ENCODE measurements at places on chromosomes 7 and 10.

DNA sequence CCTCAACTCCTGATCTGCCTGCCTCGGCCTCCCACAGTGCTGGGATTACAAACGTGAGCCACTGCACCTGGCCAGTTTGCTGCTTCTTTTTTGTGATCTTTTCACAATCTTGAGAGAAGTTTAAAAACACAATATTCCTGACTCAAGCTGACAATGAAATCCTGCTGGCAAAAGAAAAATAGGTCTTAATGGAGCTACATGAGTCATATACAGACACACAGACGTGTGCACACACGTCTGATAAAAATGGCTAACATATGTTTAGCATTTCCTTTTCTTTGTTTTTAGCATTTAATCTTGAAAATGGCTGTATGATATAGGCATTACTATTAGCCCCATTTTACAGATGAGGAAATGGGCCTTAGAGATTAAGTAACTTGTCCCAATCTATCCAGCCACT is 29.4 kb upstream of the RAB18 start:
- DNase-seq = no peak

- DNase-seq = no peak
Measured at GRCh38 chr7:47381134-47381495, 200.8 kb downstream of the TNS3 start.

DNA sequence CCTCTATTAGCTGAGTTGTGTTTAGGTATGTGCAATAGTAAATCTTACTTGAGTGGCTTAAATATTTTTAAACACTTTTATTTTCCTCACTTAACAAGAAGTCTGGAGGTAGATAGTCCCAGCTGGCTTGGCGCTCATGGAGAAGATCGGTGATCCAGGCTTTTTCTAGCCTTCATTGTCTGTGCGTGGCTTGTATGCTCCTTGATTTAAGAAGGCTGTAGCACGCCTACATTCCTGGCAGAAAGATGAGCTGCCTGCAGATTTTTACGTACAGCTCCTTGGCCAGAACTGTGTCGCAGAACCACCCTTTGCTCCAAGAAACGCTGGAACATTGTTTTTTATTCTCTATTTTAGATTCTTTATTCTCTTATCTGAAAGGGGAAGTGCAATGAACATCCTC is 284.1 kb downstream of the KIF20B start:
- no peak for DNase-seq

DNA sequence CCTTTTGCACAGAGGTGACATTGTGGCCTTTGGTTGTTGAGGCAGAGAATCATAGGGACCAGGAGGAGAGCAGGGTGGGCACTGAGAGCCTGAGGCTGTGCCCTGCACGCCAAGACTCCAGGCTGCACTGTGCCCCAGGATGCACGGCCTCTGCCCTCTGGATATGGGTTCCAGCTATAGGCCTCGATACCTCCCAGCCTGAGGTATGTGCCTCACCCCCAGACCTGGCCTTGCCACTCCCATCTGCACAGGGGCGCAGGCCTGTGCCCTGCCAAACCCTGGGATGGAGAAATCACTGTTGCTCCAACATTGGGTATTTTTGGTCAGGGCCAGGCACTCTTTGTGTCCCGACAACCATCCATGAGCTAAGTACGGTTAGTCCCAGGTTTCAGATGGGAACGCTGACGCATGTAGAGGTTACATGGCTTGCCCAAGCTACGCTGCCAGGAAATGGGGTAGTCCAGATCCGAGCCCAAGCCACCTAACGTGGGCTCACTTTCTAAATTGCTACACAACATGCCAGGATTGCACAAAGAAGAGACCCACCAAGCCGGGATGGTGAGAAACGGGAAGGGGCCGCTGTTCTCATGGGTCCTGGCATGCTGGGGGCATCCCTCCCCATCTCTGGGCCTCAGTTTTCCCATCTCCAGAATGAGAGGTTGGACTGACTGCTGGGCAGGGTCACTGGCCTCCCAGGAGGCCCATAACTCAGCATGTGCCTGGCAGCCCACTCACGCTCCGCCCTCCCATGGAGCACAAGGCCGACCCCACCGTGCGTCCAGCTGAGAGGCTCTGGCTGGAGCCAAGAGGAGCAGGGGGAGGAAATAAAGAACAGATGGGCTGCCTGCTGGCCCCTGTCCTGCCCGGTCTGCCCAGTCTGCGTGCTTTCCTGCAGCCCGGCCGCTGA is 44.2 kb downstream of the ZCCHC24 start:
- DNase-seq = no peak

- DNase-seq = peak; percentile 30
Measured at GRCh38 chr7:113698556-113699220, 220.1 kb downstream of the PPP1R3A start.

DNA sequence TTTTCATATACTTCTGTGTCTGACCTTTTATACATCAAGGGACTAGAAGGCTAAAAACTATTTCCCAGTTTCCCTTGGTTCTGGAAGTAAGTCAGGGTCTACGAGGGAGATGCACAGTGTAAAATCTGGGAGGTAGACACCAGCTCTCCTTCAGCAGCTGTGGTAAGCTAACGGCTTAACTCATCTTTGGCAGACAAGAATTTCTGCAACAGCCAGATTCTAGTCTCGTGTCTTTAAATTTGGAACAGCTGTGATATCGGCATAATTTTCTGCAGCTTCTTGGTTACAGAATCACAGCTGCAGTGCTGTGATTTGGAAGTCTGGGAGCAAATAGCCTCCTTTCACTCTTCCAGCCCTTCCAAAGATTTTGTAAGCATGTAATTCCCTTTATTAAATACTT is 37.4 kb upstream of the ABCB4 start:
- DNase-seq = no peak

GRCh38 chr10:46050941-46051623 is 5.0 kb upstream of the MSMB start:
- DNase-seq = no peak

GRCh38 chr7:38129579-38129978 is 48.5 kb upstream of the STARD3NL start:
- no peak for DNase-seq

DNA sequence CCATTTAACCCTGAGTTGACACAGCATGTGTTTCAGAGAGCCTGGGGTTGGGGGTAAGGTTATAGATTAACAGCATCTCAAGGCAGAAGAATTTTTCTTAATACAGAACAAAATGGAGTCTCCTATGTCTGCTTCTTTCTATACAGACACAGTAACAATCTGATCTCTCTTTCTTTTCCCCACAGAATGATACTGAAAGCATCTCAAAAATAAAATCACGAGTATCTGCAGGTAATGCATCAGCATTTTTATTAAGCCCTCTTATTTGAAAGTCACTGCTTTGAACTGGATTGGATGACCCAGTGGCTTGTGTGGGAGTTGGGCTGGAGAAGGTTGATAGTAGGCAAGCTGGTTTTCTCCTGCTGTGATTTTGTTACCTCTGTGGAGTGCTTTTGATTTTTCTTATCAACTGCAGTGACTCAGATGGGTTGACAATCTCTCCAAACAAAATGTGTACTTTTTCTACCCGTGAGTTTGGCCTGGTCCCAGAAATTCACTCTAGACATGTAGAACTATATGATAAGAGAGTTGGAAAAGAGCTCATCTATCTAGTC is 253.5 kb upstream of the PRKCQ start:
- DNase-seq = no peak

DNA sequence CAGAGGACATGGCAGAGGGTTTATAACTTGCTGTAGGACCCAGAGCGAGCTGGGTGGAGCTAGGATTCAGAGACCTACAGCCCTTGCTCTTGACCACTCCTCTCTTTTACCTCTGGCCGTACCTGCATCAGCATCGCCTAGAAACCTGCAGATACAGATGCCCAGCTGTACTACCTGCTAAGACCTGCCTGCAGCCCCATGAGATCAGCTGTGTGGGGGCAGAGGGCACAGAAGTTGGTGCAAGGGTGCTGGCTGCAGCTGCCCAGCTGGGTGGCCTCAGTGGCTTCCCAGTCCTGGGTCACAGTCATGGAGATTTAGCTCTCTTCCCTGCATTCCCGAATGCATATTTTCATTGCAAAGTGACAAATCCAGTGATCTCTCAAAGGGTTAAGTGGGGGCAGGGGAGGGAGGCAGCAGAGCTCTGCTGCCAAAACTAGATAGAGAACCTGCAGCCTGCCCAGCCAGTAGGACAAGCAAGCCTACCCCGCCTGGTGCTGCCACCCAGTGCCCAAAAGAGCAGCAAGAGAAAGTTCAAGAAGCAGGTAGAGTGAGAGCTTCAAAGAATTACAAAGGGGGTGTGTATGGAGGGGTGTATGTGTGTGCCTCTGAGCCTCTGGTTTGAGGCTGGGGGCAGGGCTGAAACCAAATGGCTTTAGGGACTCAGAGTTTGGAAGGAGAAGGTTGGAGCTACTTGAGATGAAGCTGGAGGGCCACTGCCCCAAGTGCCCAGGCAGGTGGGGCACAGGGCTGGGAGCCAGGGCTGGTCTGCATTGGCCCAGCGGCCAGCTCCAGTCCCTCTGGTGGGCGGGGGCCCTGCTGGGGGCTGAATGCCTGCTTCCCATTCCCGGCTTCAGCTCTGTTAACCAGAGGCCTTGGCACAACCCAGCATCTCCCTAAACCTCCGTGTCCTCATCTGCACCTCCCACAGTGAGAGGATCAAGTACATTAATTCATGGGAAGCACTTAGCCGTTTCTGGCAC is 6.9 kb downstream of the FAM241B start:
- no peak for DNase-seq

- no peak for DNase-seq
Measured at GRCh38 chr10:34520084-34520483, 295.0 kb downstream of the PARD3 start.

- no peak for DNase-seq
Measured at GRCh38 chr10:60910543-60910942, 33.4 kb downstream of the RHOBTB1 start.

DNA sequence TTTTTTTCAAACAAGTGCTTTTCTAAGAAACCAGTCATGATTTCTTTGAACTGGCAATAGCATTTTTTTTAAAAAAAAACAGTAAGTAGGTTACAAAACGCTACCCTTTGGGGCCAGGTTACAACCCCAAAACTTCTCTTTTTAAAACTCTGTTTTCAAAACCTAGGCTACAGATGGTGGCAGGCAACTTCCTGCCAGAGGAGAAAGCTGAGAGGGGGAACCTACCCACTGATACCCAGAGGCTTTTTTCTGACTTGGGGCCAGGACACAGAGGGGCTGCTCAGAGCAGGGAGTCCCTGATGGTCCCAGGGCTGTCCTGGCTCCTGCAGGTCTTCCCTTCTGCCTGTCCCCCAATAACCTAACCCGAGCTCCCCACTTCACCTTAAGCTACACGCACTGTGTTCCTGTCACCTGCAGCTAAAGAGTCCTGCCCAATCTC is 6.9 kb downstream of the STN1 start:
- DNase-seq = no peak

- peak; percentile 35 for DNase-seq
Measured at GRCh38 chr10:100338434-100339036, 8.5 kb upstream of the SCD start.

GRCh38 chr10:1396297-1396635 is 340.1 kb downstream of the WDR37 start:
- no peak for DNase-seq

GRCh38 chr10:59829601-59830000 is 76.3 kb upstream of the MRLN start:
- DNase-seq = no peak

- no peak for DNase-seq
Measured at GRCh38 chr10:22047812-22048211, 44.3 kb upstream of the DNAJC1 start.

- no peak for DNase-seq
Measured at GRCh38 chr10:128087146-128087883, 38.9 kb downstream of the MKI67 start.

- no peak for DNase-seq
Measured at GRCh38 chr7:47542051-47542450, 39.9 kb downstream of the TNS3 start.

GRCh38 chr10:132972149-132972985 is 30.0 kb upstream of the CFAP46 start:
- DNase-seq = no peak

DNA sequence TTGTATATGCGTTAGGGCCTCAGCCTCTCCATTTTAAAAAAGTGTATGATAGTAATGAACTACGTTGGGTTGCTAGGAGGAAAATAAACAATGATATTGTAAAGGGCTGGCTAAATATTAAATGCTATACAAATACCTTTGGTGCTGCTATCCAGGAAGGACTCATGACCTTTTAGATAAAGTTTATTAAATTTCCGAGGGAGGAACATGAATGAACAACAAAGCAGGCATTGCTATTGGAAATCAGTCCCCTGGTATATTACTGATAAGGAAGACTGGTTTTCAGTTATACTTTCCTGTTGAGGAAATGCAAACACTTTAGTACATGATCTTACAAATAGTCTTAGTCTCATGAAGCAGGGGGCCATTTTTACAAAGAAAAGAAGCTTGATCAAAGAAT is 17.2 kb upstream of the AGR2 start:
- no peak for DNase-seq

- no peak for DNase-seq
Measured at GRCh38 chr7:88101769-88102168, 118.1 kb downstream of the SRI start.

DNA sequence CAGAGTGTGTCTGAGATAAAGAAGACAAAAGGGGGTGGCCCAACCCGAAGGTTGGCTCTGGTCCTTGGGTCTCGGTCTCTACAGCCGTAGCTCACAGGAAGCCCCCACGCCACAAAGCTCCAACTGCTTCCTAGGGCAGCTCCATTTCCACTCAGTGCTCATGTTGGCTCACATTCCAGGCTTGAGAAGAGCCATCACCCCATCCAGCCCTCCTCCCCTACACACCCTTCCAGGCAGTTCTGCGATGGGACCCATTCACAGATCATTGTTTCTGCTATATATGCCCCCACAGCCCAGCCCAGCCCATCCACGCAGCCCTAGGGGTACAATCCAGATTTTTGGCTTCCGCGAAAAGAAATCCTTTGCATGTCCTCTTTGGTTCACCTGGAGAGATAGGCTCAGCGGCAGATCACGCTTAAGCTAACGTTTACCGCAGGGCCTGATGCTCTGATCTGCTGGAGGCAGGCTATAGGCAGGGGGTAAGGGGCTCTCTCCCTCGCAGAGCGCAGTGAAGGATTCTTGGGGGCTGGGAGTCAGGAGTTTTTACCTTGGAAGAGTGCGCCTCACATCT is 6.2 kb upstream of the HOXA11 start:
- DNase-seq = no peak

- peak; percentile 35 for DNase-seq
Measured at GRCh38 chr7:92461027-92462003, 14.0 kb downstream of the GATAD1 start.

DNA sequence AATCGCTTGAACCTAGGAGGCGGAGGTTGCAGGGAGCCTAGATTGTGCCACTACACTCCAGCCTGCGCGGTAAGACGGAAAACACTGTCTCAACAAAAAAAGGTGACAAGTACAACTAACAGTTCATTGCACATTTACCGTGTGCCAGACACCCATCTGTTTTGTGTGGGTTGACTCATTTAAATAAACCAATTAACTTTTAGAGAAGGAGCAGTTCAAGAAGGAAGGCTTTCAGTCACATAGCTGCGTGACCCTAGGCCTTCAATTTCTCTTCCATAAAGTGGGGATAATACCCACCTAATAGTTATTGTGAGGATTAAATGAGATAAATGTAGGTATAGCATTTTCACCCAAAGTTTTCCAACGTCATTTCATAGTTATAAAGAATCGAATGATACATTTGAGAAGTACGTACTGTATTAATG is 52.3 kb upstream of the KDM7A start:
- no peak for DNase-seq

- DNase-seq = no peak
Measured at GRCh38 chr7:79398138-79398749, 55.2 kb downstream of the MAGI2 start.
